CD4-positive, alpha-beta T cell treated with Interleukin-4 for 4 hours (primary cell): ENCODE measurements at places on chromosomes 1 and 21.

GRCh38 chr1:33167650-33168447 lies 14.0 kb downstream of the TRIM62 start:
- DNase-seq = no peak

DNA sequence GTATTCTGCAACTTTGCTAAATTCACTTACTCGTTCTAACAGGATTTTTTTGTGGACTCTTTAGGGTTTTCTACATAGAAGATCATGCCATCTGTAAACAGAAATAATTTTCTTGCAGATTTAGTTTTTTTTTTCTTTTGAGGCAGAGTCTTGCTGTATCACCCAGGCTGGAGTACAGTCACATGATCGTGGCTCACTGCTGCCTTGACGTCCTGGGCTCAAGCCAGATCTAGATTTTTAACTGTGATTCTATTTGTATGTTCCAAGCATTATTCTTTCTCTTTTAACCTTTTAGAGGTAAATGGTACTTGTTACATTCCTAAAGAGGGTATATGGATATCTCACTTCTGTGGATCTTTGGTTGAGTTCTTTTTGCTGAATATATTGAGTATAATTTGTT lies 18.6 kb downstream of the FABP3 start:
- no peak for DNase-seq

GRCh38 chr1:30054126-30054525 lies 669.3 kb downstream of the MATN1 start:
- no peak for DNase-seq

DNA sequence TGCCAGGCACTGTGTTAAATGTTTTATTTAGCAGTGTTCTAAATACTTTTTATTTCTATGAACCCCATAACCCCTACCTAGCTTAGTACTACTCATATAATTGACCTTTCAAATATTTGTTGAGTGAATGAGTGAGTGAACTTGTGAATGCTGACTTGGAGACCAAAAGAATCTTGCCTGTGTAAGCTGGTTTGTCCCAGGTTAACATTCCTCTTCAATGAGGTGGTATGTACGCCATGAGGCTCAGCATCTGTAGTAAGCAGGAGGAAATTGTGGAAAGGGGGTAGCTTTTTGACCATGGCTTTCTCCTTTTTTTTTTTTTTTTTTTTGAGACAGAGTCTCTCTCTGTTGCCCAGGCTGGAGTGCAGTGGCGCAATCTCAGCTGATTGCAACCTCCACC lies 14.6 kb downstream of the MED18 start:
- no peak for DNase-seq

GRCh38 chr1:37841652-37842051 lies 17.7 kb downstream of the MTF1 start:
- DNase-seq = no peak

DNA sequence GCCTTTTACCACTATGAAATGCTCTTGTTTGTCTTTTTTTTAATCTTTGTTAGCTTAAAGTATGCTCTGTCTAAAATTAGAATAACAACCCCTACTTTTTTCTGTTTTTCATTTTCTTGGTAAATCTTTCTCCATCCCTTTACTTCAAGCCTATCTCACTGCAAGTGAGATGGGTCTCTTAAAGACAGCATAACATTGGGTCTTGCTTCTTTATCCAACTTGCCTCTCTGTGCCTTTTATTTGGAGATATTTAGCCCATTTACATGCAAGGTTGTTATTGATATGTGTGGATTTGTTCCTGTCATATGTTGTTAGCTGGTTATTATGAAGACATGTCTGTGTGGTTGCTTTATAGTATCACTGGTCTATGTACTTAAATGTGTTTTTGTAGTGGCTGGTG lies 41.3 kb upstream of the SSX2IP start:
- no peak for DNase-seq

GRCh38 chr1:36433102-36433501 lies 17.1 kb downstream of the OSCP1 start:
- no peak for DNase-seq
